Activated CD4-positive, alpha-beta T cell treated with anti-CD3 and anti-CD28 coated beads, Interleukin-2, Interleukin-6, amounts not matched to agents 100 ng/mL and 50 ng/mL, durations not matched to agents 16 hours and 8 hours (primary cell): ENCODE measurements at places on chromosomes 4 and X.

GRCh38 chr4:72969976-72970375, 99.5 kb downstream of the COX18 start:
- DNase-seq: no peak

DNA sequence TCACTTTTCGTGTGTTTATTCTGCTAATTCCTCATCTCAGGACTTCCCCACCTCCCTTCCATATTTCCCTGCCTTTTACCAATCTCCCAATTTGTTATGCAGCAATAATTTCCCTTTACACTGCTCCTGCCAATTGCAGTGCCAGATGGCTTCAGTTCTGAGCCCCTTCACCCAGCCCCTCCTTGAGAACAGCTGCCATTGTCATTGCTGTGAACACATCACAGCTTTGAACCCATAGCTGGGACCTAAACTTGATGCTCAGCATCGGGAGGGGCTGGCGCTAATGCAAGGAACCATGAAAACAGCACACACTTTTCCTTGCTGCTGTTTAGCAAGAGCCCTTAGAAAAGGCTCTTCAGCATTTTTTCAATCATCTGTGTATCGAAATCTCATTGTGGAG, 104.9 kb downstream of the ALPK1 start:
- DNase-seq: no peak

DNA sequence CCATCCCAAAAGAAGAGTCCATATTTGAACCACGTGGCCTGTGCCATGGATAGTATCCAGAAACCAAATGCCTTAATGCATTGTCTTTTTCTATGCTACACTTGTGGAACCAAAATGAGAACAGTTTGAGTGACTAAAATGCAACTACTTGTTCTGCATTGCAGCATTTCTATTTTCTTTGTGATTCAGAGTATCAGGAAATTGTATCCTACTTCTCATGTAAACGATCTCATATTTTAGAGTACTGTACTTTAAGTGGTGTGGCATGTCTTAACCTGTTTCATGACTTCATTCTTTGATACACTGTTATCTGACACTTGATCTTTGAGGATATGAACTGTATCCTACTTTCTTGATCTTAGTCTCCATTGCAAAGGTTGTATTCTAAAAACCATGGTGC, 167.2 kb upstream of the WDR1 start:
- DNase-seq: no peak

GRCh38 chr4:99828477-99828876, 11.8 kb downstream of the DAPP1 start:
- DNase-seq: no peak

- no peak for DNase-seq
Observed at GRCh38 chr4:88138561-88138960, 19.9 kb downstream of the ABCG2 start.

- DNase-seq: no peak
Observed at GRCh38 chr4:110526589-110526988, 50.6 kb downstream of the ENPEP start.

DNA sequence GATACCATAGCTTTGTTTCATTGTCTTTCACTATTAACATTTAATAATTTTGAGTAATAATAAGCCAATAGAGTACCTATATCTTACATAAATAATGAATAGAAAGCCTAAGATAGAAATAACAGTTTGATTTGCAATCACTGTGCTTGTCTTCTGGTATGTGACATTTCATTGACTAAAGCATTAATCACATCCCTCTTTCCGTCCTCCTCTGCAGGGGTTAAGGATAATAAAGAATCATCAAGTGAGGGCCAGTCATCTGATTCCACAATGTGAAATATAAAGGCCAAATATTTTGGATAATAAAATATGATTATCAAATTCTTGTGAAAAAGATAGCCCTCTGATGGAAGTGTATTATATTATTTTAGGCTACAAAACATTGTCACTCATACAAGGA, 2073.4 kb downstream of the ARAP2 start:
- DNase-seq: no peak

DNA sequence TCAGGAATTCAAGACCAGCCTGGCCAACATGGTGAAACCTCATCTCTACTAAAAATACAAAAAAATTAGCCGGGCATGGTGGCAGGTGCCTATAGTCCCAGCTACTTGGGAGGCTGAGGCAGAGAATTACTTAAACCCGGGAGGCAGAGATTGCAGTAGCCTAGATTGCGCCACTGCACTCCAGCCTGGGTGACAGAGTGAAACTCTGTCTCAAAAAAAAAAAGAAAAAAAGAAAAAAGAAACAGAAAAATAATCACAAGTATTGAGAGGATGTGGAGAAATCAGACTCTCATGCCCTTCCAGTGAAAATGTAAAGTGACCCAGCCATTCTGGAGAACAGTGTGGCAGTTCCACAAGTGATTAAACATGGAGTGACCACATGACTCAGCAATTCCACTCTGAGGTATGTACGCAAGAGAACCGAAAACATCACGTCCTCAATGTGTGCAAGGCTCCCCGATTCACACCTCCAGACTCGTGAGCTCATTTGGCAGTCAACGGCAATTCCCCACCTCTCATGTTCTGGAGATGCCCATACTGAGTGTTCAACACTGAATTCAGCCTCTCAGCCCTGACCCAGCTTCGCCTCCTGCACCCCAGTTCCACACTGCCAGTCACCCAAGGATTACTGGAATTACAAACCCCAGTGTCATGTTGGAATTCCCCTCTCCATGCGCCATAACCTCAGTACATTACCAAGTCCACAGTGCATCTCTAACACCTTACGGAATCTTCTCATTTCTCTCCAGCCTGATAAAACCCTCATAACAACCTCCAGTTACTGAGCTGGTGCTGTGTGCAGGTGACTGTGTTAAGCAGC, 21.1 kb downstream of the ACOX3 start:
- DNase-seq: peak; percentile 85

DNA sequence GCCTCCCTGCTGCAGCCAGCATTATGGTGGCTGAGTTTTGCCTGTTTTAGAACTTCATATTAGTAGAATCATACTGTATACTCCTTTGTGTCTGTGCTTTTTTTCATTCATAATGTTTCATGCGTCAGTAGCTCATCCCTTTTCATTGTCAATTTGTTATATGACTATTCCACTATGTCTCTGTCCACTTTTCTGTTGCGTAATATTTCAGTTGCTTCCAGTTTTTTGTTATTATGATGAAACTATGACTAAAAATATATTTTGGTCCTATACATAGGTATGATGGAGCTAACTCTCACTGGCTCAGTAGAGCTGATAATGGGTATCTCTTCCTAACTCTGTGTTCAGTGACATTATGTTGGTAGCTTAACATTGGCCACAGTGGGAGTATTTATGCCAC, 48.3 kb downstream of the DMP1 start:
- DNase-seq: no peak

DNA sequence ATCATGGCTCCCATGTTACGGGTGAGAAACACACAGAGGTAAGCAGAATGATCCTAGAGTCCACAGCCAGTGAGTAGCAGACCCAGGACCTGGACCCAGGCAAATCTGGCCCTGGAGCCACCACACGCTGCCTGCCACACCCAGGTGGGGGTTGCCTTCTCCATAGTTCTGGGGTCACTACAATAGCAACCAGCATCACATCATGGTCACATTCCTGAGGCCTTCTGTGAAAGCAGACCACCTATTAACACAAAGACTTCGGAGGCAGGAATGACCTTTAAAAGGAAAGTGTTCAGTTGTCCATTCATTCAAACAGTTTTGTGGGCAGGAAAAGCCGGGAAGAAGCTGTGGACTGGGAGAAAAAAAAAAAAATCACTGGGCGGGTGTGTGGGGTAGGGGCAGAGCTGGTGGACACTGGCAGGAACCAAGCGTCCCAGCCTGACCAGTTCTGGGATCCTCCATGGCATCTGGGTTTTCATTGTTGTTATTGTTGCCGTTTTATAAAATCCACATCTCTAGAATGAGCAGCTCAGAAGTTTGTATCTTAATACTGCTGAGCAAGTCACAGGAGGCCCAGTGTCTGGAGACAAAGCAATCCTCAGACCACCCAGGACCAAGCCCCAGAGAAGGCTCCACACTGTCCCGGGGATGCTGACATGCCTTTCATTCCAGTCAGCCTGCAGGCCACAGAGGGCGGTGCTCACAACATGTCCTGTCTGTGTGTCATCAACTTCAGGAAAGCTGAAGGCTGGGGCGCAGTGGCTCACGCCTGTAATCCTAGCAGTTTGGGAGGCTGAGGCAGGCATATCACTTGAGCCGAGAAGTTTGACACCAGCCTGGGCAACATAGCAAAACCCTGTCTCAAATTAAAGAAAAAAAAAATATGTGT, 67.0 kb downstream of the SEL1L3 start:
- DNase-seq: no peak

GRCh38 chrX:22689290-22689689, 310.5 kb upstream of the DDX53 start:
- DNase-seq: no peak

GRCh38 chrX:72041871-72042851, 89.6 kb downstream of the RTL5 start:
- DNase-seq: no peak

DNA sequence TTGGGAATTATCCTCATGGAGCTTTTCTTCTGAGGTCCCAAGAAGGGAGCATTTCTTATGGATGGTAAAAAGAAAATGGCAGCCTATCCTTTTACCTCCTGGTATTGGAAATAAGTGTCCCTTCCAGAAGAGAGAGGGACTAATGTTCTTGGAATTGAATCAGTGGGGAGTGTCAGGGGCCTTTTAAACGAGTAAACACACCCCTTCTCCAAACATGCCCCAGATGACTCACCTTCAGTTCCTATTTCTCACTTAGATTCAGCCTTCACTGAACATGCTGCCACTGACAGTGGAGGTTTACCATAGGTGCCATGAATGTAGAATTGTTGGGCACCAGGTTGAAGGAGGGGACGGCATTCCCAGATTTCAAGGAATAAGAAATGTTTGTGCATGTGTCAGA, 19.0 kb downstream of the MAGEC2 start:
- DNase-seq: no peak

DNA sequence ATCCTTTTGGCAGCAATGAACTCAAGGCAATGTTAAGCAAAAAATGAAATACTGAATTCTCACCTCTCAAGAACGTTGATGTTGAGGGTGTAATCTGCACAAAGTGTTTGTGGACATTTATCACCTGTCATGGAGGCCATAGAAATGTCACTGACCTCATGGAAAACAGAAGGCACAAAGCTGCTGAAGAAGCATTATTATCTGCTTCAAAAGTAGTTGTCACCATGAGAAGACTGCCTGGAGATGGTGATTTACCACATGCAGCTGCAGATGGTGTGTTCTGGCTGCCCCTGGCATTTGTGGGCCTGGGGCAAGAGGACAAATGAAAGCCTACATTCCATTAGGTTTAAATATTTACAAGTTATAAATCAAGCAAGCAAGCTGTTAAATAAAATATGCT, 116.8 kb upstream of the RPS6KA3 start:
- DNase-seq: no peak

DNA sequence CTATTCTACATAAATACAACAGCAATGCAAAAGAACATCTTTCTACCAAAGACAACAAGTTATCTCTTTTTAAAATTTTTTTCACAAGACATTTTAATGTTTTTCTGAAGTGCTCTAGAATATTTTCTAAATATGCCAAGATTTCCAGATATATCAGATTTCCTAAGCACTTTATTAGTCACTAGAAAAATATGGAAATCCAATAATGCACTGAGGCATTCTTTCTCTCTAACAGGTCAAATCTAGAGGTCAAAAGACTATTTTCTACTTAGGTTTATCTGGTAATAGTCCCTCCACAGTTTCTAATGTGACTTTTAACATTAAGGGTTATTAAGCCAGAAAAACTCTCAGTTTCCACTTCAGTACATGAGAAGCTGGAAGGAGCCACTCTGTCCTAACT, 1041.2 kb upstream of the INTU start:
- DNase-seq: no peak

DNA sequence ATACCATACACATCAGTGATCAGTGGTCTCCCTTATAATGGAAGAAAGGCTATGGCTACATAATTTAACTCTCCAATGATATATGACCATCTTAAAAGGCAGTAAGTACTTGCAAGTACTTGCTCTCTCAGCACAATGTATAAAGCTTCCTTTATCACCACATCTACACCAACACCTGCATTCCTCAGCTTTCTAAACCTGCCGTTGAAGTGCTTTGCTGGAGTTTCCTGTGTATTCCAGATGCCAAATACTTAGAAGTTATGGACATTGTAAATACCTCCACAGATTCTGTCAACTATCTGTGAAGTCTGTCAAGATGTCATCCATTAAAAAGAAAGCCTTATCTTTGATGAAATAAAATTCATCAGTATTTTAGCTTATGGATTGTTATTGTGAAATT, 335.0 kb upstream of the GALNTL6 start:
- DNase-seq: no peak

GRCh38 chr4:177194906-177195305, 114.8 kb upstream of the NEIL3 start:
- no peak for DNase-seq

GRCh38 chr4:145230726-145231125, 50.3 kb upstream of the OTUD4 start:
- no peak for DNase-seq

GRCh38 chrX:87525771-87526229, 8.2 kb downstream of the KLHL4 start:
- DNase-seq: no peak

- no peak for DNase-seq
Observed at GRCh38 chr4:45576275-45576674, 547.6 kb downstream of the GABRG1 start.

DNA sequence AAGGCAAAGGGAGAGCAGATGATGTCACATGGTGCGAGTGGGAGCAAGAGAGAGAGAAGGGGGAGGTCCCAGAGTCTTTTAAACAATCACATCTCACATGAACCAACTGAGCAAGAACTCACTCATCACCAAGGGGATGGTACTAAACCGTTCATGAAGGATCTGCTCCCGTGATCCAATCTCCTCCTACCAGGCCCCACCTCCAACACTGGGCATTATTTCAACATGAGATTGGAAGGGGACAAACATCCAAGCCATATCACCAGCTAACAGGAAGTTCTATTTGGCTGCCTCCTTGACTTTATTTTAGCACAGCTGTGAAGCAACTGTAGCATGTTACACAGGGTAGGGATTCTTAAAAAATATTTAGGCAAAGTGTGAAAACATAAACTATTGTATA, 102.5 kb downstream of the DDIT4L start:
- DNase-seq: no peak

DNA sequence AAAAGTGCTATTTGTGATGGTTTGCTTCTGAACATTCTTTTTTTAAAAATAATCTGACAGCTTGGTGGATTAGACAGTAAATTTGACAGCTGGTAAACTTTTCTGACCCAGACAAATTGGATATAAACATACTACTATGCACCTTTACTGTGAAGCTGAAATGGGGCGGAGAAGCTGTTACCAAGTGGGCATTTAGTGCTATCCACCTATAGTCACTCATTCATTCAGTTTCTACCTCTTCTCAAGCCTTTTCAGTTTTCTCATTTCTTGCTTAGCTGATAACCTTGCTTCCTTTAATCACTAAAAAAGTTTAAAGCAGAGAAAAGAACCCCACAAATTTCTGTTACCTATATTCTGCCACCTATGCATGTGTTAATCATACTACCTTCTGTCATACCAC, 5.2 kb downstream of the RPS3A start:
- DNase-seq: no peak

DNA sequence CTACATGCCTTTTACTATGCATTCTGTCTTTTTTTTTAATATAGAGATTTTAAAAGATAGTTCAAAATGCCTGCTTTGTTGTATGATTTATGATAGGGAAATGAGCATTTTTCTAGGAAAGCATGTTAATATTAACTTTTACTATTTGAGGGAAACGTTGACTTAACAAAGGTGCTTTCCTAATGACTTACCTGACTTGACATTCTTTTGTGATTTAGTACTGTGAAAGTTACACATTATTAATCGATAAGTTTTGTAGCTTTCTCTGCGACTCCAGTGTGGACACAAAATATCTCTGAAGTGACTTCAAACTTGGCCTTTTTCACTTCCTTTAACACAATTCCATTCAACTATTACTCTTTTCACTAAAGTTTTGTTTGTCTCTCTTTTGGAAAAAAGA, 184.3 kb downstream of the GC start:
- no peak for DNase-seq
